ENCODE measurements at places on chromosomes 3 and 15.

DNA sequence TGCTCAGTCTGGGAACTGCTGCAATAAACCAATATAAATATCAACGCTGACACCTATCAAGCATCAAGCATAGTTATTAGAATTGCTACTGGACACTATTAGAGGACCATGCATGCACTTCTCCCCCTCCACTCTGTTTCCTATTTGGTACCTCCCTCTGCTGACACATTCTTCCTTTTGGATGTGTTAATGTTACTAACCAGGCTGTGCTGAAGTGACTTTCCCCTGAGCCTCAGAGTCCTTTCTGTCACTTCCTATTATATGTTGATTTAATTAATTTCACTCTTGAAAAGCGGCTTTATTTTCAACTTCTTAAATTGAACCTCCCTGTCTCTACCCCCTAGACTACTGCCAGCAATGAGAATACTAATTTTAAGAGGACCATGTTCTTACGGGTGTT is 379.1 kb downstream of the MCTP2 start:
- no peak for DNase-seq

GRCh38 chr15:64893481-64894394 is 18.0 kb upstream of the ANKDD1A start:
- DNase-seq: no peak

DNA sequence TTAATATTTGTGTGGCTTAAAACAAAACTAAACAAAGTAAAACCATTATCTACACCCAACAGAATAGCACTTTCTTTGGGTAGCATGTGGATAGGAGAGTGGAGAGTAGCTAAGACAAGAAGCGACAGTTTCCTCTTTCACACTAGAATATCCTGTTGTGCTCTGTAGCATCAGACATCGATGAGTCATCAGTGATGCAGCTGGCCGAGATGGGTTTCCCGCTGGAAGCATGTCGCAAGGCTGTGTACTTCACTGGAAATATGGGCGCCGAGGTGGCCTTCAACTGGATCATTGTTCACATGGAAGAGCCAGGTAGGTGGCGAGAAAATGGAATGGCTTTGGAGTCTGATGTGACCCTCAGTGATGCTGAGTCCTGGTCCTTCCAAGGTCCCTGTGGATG is 108.1 kb downstream of the USP13 start:
- DNase-seq: no peak

- no peak for DNase-seq
These were observed 33.0 kb upstream of the GNB5 start for GRCh38 chr15:52224211-52224610.

DNA sequence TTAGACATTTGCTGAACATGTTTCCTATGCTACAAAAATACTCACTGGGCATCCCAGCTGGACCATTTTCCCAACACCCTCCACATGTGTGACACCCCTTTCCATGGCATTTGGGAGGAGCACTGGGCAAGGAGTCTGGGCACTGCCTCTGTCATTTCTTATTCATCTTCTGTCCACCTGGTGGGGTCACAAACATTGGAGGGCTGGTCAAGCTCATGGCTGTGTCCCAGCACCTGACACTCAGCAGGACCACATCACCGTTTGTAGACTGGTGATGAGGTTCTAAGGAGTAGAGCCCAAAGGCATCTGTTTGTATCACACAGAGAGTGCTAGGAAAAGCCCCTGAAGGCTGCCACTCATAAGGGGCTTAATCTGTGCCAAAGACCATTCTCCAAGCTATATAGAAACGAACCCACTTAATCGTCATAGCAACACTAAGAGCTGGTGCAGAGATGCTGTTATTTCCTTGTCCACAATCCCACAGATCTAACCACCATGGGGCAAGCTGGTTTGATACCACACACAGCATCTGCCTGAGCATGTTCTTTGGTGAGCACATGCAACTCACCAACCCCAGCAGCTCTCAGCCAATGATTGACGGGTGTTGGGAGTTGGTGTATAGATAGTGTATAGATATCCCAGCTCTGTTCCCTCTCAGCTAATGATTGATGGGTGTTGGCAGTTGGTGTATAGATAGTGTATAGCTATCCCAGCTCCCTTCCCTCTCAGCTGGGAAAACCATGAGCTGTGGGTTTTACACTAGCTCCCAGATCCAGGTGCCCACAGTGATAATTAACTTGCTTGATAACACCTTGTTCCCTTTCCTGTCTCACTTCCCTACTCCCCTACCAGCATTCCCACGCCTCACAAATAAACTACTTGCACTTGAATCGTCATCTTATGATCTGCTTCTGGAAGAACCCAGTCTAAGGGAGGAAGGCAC is 42.7 kb upstream of the ATP2B2 start:
- peak; percentile 32 for DNase-seq

GRCh38 chr3:29700256-29700655 is 419.4 kb downstream of the RBMS3 start:
- no peak for DNase-seq

GRCh38 chr3:64816355-64816754 is 128.6 kb upstream of the ADAMTS9 start:
- DNase-seq: no peak

DNA sequence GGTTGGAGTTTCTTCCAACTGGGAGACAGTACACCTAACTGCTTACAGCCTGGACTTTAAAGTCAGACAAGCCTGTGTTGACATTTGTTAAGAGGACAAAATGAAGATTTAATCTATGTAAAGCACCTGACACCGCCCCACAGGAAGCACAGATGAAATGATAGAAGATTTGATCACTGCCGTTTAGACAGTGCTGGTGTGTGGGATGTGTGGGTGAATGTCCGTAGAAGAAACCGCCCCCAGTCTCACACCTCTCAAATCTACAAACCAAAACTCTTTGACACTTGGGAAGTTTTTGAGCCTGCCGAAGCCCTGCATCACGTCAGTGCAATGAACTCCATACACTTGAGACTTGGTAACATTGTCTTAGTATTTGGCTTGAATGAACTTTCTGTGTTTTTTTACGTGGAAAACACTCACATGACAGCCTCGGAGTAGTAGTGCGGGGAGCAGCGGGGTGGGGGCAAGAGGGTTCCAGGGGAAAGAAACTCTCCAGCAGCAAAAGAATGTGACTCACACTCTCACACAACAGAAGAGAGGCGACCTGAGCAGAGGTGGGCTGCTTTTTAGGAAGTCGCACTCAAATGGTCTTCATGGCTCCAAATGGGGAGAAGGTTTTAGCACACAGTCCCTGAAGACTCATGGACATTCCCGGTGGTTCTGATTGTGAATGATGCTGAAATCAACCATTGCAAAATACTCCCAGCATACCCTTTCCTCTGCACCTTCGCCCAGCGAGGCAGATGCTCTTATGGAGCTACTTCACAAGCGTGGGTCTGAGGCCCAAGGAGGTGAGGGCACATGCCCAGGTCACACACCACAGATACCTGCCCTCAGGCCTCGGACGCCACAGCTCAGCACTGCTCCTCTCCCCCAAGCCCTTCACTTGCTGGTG is 79.2 kb downstream of the SRGAP3 start:
- no peak for DNase-seq

DNA sequence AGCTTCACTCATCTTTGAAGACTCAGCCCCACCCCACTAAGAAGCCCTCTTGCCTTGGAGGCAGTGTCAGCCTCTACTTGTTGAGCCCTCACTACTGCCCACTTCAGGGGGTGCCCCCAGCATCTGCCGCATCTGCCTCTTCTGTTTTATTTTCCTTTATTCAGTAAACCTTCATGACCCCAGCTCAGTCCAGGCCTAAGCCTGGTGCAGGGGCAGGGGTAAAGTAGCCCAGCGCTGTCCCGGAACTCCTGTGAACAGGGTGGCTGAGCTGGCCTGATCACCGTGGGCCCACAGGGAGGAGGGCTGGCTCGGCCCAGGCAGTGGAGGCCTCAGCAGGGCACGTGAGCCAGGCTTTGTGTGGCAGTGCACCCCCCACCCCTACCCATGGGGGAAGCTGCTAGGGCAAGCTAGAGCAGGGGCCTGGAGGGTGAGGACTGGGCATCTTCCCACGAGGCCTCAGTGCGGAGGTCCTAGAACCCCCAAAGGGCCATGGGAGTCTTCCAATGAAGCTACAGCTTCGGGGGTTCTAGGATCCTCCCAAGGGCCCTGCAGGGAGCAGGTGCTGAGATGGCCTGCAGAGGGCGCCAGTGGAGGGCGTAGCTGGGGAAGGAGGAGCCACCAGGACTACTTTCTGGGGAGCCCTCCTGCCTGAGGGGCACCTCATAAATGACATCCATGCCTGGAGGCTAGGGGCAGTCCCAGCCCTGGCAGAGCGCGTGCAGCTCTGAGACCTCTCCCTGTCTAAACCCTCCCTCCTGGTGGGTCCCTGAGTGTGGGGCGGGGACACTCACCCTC is 36.0 kb downstream of the TSPAN3 start:
- DNase-seq: no peak

- peak; percentile 21 for DNase-seq
These were observed 114.7 kb upstream of the TLE3 start for GRCh38 chr15:70212286-70212962.

DNA sequence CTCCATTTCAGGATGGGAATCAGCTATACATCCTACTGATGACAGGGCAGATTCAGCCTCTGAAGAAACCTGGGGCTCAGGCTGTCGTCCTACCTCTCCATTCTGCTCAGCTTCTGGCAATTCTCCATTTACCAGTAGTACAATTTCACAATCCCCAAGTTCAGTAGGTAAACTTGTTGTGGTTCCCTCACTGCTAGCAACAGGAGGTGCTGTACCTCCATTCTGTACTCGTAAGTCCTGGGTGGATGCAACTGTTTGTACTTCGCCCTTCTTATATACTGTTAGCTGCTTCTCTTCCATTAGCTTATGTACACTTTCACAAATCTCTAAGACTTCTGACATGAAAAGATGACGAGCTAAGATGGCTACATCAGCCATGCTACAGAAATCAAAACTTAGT is 11.6 kb downstream of the ZBTB11 start:
- no peak for DNase-seq

GRCh38 chr15:42721916-42722315 is 15.0 kb downstream of the CDAN1 start:
- DNase-seq: no peak

DNA sequence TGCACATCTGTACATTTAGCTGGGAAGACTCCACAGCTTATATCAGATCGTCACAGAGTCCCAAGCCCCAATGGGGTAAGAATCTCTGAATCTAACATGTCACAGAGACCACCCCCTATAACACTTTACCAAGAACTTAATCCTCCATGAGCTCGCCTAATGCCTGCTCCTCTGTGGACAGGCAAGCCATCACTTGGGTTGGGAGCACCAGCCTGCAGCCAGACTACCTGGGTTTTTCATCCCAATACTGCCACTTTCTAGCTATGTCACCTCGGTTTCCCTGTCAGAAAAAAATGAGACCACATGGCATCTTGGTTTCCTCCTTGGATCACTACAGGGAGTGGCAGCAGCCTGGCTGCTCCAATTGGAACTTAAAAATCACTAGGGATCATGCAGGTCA is 277.9 kb upstream of the TLE3 start:
- no peak for DNase-seq

GRCh38 chr3:16516695-16517481 is 3.4 kb upstream of the RFTN1 start:
- no peak for DNase-seq

DNA sequence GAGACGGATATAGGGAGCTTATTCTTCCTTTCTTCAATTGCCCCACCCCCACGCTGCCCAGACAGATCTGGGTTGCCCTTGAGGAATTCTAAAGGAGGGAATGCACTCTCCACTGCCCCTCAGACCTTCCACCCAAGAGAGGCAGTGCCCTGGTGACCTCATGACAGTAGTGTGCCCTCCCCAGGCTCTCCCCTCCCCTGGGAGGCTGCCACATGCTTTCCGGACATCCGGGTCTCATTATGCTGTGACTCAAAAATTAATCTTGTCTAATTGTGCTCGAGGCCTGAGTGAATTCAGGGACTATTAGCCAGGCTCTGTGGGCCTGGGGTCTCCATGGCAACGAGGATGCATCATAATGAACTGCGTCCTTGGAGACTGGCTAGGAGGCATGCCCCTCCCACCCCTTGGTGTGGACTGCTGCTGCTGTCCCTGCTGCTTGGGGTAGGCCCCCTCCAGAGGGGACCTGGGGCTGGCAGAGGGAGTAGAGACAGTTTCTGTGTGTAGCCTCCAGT is 20.8 kb downstream of the CORO2B start:
- DNase-seq: no peak

- no peak for DNase-seq
These were observed 150.9 kb downstream of the TPRA1 start for GRCh38 chr3:127439621-127440020.

DNA sequence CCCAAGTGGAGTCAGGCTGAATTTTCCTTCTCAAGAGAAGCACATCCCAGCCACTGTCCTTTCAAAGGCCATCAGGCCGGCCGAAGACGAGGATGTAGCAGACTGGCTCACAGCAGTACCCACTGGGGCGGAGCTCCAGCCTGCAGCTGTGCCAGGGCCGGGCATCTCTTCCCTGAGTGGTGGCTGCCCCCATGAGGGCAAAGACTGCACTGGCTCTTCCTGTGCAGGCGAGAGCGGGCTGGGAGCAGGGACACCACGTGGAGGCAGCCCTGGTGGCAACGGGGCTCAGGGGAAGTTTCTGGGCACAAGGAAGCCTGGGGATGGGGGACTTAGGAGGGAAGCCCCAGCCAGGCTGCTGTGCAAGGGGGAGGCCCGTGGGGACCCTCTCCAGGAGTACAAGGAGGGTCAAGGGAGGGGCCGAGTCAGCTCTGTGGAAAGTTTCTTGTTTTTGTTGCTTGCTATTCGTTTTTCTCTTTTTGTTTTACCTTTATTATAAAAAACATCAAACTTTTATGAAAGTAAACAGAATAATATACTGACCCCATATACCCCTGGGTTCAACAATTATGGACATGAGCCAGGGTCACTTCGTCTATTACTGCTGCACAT is 66.1 kb downstream of the RPN1 start:
- peak; percentile 39 for DNase-seq

GRCh38 chr15:74383286-74383685 is 15.8 kb upstream of the CYP11A1 start:
- DNase-seq: no peak

DNA sequence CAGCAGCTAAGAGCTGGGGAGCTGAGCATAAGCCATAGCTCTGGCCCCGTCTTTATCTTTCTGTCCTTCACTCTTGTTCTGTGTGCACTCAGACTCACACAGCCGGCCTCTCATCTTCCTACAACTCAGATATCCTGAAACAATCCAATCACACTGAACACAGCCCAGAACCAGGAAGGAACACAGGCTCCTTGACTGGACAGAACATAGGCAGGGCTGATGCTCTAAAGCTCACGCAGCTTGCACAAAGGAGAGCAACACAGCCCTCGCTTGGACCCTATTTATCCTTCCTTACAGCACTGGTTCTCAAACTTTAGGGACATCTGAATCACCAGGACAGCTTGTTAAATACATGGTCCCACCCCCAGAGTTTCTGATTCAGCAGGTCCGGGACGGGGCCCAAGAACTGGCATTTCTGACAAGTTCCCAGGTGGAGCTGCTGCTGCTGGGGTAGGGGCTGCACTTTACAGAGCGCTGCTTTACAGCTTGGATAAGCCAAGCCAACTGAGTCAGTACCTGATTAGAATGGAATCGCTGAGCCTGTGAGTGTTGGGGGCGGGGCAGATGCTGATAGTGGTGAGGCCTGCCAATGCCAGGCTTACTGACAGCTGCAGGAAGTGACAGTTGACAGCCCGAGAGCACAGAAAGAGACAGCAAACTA is 65.1 kb downstream of the MRPL46 start:
- DNase-seq: peak; percentile 0

GRCh38 chr3:7657214-7658112 is 796.5 kb downstream of the GRM7 start:
- DNase-seq: no peak

Data from NCI-H2029 treated with DMSO at 0.1 percent for 48 hours (cell line).